ENCODE measurements at places on chromosomes 1 and 21.

GRCh38 chr1:161390559-161390858, 22.8 kb upstream of the CFAP126 start:
- no peak for DNase-seq

DNA sequence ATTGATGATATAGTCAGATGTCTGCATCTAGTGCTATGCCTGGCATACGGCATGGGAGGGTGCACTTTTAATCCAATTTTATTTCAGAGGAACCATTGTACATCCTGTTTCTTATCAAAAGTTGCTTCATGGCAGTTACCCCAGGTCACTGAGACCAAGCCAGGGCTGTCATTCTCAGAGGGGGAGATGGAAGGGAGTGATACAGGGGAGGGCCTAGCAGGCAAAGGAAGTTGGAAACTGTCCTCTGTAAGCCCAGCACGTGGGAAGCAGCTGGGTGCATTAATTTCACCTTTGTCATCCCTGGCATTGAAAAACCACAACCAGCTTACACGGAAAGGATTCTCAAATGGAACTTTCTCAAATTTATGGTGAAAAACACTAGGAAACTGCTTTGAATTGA, 458.7 kb upstream of the ADAMTS5 start:
- DNase-seq = no peak

- DNase-seq = no peak
Observed at GRCh38 chr1:45979074-45979777, 153.2 kb downstream of the PIK3R3 start.

GRCh38 chr1:227748496-227749182, 13.4 kb downstream of the SNAP47 start:
- no peak for DNase-seq

- DNase-seq = no peak
Observed at GRCh38 chr21:37451446-37451845, 84.9 kb downstream of the DYRK1A start.

- no peak for DNase-seq
Observed at GRCh38 chr21:42157606-42158310, 61.2 kb upstream of the ABCG1 start.

DNA sequence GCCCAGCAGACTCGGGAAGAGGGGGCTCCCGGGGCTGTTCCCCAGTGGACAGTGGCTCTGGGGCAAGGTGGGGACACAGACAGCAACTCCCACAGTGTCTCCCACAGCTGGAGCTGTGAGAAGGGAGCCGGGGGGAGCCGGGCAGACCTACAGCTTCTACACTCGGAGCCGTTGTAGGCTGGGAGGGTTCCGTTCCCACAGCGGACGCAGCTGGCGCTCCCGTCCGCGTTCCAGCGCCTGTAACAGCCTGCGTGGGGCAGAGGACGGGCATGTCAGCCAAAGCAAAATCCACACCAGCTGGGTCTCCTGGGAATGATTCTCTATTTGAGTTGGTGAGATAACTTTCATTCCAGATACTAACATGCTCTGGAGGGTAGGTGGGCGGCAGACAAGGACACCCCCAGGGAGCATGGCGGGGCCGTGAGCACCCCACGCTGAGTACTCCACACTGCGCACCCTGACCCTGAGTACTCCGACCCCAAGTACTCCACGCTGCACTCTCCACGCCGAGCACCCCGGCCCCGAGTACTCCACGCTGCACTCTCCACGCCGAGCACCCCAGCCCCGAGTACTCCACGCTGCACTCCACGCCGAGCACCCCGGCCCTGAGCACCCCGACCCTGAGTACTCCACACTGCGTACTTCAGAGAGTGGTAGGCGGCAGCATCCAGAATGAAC, 13.4 kb upstream of the RNF223 start:
- DNase-seq = no peak

- DNase-seq = no peak
Observed at GRCh38 chr1:47930210-47930840, 66.9 kb downstream of the TRABD2B start.

- no peak for DNase-seq
Observed at GRCh38 chr1:173329726-173330125, 122.6 kb upstream of the TNFSF4 start.

DNA sequence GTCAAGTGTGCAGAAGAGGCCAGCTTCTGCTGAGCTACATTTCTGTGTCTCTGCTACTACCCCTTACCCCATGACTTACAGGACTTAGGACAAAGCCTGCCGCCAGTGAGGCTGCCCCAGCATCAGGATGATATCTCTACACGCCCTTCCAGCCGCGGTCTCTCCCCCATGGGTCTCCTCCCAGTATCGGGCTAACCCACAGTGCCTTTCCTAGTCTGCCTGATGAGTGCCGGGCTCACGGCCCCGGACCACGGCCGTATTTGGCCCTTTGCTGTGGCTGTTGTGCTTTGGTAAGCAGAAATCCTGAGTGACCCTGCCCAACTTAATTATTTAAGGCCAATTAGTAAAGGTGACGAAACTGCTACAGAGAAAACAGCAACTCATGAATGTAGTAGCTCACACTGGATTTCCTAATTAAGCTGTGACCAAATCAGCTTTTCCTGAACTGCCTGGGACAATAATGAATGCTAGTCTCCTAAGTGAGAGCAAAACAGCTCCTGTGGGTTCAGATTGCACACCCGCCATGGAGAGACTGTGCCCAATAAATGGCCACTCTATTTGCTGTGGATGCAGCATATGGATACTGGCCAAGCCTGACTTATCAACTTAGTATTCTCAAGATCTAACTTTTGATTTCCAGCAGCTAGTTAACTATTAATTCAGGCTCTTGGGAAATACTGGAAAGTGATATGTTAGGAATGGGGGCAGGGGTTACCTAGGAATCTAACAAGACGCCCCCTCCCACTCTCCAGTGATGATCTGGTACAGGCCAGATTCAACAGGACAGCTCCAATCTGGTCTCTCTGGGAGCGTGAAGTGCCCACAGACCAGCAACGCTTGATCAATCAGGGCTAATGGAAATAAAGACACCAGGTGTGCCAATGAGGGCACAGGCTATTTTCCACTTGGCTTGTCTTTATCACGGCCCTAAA, 123.3 kb upstream of the IFFO2 start:
- DNase-seq = no peak

GRCh38 chr21:41008351-41008750, 159.6 kb upstream of the BACE2 start:
- DNase-seq = no peak

- DNase-seq = no peak
Observed at GRCh38 chr21:19577381-19577780, 1173.8 kb upstream of the TMPRSS15 start.

DNA sequence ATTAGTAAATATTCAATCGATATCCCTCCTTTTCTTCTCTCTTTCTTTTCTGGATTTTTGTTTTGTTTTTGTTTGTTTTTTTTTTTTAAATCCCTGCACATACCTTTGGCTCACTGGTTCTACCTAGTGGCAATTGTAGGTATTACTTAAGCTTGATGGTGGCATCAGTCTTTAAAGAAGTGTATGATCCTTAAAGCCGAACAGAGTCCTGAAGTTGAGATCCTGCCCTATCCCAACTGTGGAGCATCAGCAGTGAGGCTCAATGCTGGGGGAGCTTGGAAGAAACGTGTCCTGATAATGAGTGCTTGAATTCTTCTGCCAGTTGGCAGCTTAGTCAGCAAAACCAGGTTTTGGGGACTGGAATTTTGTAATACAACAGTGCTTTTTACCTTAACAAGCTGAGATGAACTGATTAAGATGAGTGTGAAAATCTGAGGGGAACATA, 60.8 kb downstream of the FASLG start:
- peak; percentile 34 for DNase-seq

- peak; percentile 41 for DNase-seq
Observed at GRCh38 chr1:87902830-87903229, 574.1 kb downstream of the LMO4 start.

GRCh38 chr1:243903041-243903440, 53.0 kb upstream of the AKT3 start:
- DNase-seq = peak; percentile 94

DNA sequence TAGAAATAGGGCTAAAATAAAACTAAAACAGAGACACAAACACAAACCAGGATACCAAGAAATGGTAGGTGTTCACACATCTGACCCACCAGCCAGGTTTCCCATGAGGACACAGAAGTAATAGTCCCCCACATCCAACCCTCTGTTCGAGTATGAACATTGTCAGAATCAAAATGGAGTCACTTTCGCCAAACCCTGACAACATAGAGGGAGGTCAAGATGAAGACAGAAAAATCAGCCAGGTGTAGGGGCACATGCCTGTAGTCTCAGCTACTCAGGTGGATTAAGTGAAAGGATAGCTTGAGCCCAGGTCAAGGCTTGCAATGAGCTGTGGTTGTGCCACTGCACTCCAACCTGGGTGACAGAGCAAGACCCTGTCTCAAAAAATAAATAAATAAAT, 3.8 kb downstream of the UBE2G2 start:
- no peak for DNase-seq

GRCh38 chr1:217140041-217140901, 417.0 kb upstream of the ESRRG start:
- DNase-seq = no peak

DNA sequence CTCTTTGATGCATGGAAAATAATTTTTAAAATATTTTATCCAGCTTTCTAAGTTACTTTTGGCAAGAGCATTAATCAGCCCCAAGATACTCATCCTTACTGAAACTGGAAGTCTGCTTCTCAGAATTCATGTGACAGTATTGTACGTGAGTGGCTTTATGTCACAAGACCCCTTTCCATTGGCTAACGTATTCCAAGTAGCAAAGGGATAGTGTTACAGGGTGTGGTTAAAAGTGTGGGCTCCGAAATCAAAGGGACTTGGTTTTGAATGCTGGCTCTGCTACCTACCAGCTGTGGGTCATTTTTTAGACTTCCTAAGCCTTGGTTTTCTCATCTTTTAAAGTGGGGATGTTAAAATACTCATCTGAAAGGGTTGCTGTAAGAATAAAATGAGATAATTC, 91.7 kb downstream of the RHOU start:
- DNase-seq = no peak

DNA sequence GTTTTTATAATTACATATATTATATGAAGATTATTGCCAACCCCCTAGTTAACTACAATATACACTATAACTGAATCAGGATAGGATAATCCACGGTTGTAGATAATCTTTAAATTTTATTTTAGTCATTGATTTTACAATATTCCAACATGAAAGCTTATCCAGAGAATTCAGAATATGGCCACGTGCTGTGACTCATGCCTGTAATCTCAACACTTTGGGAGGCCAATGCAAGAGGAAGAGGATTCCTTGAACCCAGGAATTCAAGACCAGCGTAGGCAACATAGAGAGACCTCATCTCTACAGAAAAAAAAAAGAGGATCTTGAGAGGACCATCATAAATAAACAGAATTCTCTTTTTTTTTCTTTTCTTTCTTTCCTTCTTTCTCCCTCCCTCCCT, 119.6 kb upstream of the CACYBP start:
- no peak for DNase-seq

GRCh38 chr1:167627865-167628641, 2.0 kb upstream of the RCSD1 start:
- no peak for DNase-seq

DNA sequence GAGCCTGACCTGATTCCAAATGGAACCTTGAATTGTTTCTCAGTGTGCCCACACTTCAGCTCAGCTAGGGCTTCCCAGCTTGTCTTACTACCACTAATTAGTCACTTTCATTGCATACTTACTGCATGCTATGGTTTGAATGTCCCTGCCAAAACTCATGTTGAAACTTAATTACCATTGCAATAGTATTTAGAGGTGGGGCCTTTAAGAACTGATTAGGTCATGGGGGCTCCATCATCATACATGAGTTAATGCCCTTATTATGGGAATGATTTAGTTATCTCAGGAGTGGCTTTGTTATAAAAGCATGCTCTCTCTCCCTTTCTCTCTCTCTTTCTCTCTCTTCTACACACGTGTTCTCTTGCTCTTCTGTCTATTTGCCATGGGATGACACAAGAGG, 68.3 kb downstream of the NENF start:
- no peak for DNase-seq

GRCh38 chr1:233337505-233337904, 10.0 kb downstream of the MAP3K21 start:
- no peak for DNase-seq

DNA sequence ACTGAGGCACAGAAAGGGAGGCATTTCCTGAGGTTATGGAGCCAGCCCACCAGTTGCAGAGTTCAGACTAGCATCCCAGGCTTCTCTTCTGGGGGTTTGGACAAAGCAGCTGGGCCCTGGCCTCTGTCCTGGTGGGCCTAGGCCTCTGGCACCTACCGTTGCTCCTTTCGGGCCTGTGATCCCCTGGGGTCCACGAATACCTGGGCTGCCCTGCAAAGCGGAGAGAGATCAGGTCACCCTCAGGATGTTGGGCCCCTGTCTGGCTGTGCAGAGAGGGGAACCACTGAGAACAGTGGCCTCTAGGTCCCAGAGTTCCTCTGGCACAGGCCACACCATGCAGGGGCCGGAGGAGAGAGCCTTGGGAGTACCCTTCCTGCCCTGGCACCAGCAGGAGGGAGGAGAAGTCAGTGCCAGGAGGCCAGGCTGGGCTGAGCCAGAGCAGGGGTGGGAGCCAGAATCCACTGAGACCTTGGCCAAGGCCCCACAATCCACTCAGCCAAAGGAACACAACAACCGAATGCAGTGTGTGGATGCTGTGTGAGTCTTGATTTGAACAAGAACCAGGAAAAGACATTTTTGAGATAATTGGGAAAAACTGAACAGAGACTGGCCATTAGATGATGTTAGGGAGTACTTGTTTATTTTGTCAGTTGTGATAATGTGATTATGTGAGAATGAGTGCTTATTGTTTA, 8.9 kb downstream of the COL9A2 start:
- DNase-seq = peak; percentile 87

- DNase-seq = no peak
Observed at GRCh38 chr21:32844653-32845436, 73.3 kb upstream of the PAXBP1 start.

DNA sequence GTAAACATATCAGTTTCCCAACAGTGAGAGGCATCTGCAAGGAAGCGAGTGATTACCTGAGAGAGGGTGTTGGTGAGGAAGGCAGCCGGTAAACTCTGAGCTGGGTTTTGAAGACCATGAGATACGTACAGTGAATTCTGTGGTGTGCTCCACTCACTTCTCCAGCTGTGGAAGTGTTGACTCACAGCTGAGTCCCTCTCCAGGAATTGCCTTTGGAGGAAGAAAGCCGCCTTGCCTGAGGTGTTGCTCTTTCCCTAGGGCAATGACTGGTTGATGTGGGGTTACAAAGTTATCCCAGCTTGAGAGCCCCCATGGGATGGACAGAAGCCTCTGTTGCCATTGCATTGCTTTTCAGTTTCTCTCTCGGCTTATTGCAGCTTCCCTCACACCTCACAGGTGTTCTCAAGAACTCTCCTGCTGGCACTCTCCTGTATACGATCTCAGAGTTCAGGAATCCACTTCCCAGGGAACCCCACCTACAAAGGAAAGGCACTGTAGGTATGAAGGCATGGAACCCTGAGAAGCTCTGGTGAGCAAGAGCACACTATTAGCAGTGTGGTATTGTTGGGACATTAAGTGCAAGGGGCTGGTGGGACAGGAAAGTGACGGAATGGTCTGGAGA, 10.8 kb downstream of the NHLH1 start:
- no peak for DNase-seq

GRCh38 chr21:46091118-46091517, 6.8 kb upstream of the COL6A2 start:
- DNase-seq = no peak

Measured in pons (tissue), 1 donor.